ENCODE measurements at places on chromosomes 16 and 17. TPM values are rescaled to one million over a fixed set of nuclear protein-coding genes. Genes with fewer than 3 reads are reported as not detected.

The LRRC75A gene
- 22.6 TPM for total RNA-seq

The TM4SF5 gene
- total RNA-seq, result 20.1 TPM

- peak; percentile 76 for DNase-seq
Observed at GRCh38 chr17:81869221-81870130, 1.7 kb downstream of the ARHGDIA start.

GRCh38 chr16:9049241-9049640, 42.2 kb upstream of the HAPSTR1 start:
- DNase-seq, result no peak

- no peak for DNase-seq
Observed at GRCh38 chr16:65672960-65673359, 551.1 kb upstream of the CDH11 start.

All from liver (tissue), 10 donors.